ENCODE measurements at places on chromosomes 5 and 9. TPM values are rescaled to one million over a fixed set of nuclear protein-coding genes. Genes with fewer than 3 reads are reported as not detected.

Gene CATSPER3
- total RNA-seq: 0.40 TPM

Gene NUDT2
- total RNA-seq: 22.7 TPM

Gene RASGRF2
- 2.3 TPM for total RNA-seq

Gene SLC46A2
- not detected for total RNA-seq

Gene AK1
- total RNA-seq: 37.7 TPM

Gene EHMT1
- 50.4 TPM for total RNA-seq

Gene PAM
- total RNA-seq: 27.3 TPM

Gene ADGRV1
- 0.57 TPM for total RNA-seq

Measured in A549 treated with ZK216348 at 1 μM for 4 hours (cell line).